ENCODE measurements at places on chromosomes 2 and 18.

GRCh38 chr2:235171550-235172031, 219.8 kb downstream of the SH3BP4 start:
- peak; percentile 82 for DNase-seq

DNA sequence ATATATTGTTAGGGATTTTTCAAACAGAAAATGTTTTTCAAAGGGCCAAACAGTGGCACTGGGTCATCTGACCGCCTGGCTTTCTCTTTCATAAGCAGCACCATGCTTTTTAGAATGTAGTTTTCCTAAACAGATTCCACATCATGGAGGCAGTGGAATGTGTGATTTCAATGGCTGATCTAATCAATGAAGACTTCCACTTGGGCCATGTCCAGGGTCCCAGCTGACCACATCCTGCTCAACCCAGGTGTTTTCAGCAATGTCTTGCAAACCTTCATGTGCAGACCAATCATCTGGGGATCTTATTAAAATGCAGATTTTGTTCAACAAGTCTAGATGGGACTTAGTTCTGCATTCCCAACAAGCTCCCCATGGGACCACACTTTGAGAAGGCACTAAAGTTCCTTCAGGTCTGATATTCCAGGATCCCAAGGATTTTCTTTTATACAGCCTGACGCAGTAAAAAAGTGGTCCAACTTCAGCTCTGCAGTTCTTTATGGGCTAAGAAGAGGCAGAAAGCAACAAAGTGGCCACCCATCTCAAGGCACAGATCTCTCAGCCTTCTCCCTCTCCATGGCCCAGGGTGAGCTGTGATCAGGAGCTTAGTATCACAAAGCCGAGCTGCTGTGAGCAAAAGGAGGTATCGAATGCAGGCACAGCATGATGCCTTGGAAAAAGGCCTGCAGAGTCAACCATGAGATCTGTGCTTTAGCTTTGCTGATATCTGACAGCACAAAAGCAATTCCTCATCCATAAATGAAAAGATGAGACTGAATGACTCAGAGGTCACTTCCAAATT, 3.7 kb downstream of the ALKAL2 start:
- DNase-seq, result no peak

DNA sequence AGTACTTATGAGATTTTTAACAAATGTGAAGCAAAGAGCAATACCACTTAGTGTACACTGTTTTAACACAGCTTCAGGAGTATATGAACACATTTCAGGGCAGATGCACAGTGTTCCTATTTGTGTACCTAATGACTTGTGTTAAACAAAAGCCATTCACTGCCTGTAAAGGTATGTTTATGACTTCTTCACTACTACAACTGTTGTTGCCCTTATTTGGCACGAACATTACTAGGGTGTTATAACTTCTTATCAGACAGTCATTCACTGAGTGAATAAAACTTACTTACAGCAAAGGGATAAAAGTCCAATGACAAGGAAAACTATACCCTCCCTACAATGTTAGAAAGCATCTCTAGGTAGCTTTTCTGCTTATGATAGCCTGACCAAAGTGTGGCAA, 85.4 kb upstream of the CAVIN2 start:
- DNase-seq, result no peak

GRCh38 chr2:72940786-72941185, 23.5 kb downstream of the EMX1 start:
- no peak for DNase-seq

DNA sequence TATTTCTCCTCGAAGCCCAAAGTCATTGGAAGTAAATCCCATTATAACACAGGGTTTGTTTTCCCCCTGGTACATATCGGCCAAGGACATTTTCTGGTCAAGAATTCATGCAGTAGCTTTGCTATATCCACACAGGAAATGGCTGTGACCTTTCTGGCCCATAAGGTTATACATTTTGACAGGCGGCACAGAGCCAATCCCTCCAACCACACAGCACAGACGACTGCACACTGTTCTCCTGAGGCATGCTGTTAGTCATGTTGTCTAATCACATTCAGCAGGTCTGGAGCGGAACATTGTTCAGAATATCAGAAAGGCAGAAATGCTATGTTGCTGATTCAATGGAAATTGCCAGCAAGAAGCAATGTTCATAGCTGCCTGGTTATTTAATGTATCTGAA, 742.3 kb upstream of the SLC8A1 start:
- no peak for DNase-seq

DNA sequence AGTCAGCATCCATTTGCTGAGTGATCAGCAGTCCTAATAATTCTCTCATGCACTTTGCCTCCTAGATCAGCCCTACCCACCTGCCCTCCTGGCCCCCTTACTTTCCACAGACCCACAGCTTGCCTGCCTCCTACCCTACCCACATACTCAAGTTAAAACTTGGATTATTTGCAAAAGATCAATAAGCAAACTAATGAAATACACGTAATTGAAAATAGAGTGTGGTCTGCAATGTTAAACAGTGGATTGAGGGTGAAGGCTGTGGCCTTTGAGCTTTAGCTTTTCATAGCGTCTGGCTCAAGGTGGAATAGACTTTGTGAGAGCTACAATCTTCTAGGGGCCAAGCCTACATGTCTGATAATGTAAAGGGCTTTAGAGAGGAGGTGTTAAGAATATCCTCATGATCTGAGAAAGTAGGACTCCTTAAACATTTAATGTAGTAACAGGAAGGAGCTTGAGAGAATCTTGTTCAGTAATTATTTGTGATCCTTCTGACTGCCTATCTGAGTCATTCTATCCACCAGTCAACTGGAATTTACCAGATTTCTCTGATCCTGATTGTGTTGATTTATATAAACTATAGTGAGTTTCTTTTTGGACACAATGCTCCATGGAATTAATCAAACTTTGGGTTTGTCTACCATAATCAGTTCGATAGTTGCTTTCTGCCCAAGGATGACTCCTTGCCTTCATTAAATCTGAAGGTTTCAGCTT, 310.0 kb downstream of the HRH4 start:
- no peak for DNase-seq

DNA sequence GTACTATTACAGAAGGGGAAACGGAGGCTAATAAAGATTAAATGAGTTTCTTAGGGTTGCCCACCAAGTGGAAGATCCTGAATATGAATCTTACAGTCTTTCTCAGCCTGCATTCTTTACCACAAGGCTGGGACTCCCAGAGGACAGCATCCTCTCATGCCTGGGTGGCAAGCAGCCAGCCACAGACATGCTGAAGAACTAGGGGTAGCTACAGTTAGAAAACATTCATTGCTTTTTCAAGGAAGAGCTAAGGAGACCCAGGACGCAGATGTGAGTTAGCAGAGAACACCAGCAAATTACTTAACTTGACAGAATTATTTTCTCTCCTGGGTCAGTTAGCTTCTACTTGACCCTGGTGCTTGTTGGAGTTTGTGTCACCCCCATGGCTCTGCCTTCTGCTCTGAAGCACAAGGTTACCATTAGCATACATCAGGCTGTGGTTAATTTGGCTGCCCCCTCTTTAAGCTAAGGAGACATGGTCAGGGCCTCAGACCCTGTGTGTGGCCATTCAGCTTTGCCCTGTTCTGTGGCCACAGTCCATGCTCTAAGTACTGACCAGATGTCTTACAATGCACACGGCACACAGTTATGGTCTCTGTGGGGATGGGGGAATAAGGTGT, 132.3 kb upstream of the TNP1 start:
- DNase-seq, result no peak

GRCh38 chr18:43278355-43278754, 1.1 kb upstream of the SYT4 start:
- DNase-seq, result no peak

DNA sequence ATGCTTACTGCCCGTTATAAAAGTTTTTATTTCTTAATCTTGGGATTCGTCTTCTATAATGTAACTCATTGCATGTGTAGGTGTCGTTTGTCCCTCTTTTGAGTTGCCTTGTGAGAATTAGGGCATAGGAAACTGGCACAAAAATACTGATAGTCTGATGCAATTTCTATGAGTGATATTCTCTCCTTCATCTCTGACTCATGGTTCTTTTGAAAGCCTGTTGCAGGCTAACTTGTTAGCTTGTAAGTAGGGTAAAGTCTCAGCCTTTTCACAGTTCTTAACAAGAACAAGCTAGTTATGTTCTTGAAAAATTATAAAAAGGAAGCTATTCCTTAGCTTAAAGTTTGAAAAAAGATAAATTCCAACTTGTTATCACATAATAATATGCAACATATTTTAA, 1085.4 kb upstream of the NRXN1 start:
- no peak for DNase-seq
